ENCODE measurements at places on chromosomes 5 and 9.

DNA sequence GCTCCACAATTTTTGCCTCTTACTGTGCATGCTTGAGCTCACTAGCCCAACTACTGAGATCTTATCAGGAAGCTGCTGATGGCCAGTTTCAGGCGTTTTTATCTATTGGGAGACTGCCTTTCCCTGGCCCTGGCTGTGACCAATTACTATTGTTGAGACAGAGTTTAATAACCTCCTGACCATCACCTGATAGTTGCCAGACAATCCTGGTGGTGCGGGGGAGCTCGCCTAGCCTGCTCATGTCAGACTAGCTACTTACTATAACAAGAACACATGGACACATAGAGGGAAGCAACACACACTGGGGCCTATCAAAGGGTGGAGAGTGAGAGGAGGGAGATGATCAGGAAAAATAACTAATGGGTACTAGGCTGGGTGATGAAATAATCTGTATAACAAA, 13.0 kb upstream of the OXCT1 start:
- no peak for DNase-seq

DNA sequence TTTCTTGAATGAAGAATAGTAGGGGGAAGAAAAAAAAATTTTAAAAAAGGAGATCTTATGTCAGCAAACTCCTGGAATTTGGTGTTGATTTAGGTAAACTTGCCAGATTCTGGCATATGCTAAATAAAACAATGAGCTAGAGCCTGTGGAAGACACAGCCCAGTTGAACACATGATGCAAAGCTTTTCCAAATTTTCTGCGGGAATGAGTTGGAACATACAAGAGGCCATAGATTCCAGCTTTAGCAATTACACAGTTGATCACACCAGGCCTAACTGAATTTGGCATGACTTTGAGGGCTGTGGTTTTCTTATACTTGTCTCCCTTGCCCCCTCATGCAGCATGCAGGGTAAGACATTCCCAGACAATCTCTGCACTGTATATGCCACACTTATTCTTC, 297.0 kb downstream of the SH3GL2 start:
- DNase-seq = no peak

GRCh38 chr5:169178754-169179153, 122.2 kb downstream of the SLIT3 start:
- no peak for DNase-seq

DNA sequence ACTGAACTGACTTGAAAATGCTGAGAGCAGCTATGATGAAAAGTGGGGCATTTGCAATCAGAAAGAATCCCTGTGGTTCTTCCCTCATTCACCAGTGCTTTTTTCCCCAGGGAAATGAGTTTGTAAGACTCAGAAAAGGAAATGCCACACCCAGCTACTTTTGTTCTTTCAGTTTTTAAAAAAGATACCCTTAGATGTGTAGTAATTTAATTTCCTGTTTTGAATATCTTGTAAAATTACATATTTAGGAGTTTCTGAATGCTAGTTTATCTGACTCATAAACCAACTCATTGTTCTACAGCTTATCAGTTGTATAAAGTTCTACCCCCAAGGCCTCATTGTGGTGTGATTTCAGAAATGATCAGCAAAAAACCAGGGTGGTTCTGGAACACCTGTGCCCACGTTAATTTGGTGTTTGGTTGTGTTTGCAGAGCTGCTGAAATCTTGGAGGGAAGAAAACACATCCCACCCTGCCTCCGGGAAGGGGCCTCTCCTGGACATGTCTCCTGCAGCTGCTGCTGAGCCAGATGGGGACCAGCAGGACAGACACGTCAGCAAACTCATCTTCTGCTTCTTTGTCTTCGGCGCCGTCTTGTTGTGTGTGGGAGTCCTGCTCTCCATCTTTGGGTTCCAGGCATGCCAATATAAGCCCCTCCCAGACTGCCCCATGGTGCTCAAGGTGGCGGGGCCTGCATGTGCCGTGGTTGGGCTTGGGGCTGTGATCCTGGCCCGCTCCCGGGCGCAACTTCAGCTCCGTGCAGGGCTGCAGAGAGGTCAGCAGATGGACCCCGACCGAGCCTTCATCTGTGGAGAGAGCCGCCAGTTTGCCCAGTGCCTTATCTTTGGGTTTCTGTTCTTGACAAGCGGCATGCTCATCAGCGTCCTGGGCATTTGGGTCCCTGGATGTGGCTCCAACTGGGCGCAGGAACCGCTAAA, 2.8 kb downstream of the TMEM171 start:
- DNase-seq = no peak

DNA sequence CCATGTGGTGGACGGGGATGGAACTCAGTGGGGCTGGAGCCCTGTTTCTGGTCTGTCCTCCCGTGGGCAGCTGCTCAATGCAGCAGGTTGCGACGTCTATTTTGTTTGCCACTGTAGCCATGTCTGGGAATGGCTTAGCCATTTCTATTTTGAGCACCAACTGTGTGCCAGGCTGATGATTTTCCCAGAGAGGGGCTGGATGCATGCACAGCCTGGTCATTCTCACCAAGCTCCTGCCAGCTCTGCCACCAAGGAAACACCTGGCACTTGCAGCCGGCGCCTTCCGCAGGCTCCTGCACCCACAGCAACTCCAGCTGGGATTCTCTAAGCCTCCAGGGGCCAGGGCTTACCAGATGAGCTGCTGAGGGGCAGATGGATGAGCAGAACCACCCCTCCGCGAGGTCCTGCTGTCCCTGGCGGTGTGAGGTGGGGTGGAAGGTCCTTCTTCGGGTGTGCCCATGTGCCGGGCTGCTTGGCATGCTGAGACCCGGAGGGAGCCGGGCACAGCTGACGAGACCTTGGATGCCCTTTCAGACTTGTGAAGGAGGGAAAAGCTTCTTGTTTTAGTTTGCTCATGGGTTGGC, 151.2 kb downstream of the RXRA start:
- no peak for DNase-seq
